ENCODE measurements at places on chromosomes 3 and 15.

DNA sequence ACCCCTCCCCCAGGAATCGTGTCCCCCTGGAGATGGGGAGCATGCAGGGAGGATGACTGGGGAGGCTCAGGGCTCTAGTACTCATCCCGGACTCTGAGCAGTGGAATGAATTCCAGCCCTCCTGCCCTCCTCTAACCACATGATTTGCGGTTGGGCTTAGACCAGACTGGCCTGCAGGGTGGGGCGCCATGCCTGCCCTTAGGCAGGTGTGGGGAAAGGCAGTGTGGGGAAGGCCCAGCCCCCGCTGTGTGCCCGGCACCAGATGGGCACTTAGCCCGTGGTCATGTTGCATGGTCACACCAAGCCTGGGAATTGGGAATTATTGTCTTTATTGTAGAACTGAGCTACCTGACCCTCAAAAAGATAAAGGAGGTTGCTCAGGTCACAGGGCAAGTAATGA lies 283.8 kb downstream of the TLE3 start:
- no peak for DNase-seq

- DNase-seq = no peak
These were observed 16.8 kb downstream of the ADAMTSL3 start for GRCh38 chr15:83670672-83671229.

DNA sequence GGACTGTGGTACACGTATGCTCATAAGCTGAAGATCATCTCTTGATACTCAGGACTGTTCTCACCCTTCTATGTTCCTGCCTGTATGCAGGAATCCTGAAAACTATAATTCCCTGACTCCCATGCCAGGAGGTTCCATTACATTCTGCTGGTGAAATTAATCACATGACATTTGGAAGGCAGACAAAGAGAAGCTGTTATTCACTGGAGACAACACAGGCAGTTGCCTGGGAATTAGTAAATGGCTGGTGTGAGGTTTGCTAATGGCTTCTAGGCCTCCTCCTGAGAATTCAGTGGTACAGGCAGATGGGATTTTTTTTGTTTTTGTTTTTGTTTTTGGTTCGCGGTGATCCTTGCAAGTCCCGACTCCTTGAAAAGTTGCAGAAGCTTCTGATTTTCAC lies 91.4 kb downstream of the CTNNB1 start:
- DNase-seq = no peak

DNA sequence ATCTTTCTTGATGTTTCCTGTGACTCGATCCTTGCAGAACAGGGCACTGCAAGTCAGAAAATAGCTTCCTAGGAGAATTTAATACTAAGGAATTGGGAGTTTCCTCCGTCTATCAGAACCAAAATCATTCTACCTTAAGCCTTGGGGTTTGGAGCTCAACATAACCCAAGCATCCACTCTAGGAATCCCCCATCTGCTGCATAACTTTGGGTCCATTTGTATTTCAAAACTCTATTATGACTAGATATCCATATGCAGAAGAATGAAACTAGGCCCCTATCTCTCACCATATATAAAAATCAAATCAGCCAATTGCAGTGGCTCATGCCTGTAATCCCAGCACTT lies 61.7 kb upstream of the AKAP13 start:
- DNase-seq = no peak

- DNase-seq = no peak
These were observed 10.2 kb upstream of the SPG11 start for GRCh38 chr15:44673639-44674038.

DNA sequence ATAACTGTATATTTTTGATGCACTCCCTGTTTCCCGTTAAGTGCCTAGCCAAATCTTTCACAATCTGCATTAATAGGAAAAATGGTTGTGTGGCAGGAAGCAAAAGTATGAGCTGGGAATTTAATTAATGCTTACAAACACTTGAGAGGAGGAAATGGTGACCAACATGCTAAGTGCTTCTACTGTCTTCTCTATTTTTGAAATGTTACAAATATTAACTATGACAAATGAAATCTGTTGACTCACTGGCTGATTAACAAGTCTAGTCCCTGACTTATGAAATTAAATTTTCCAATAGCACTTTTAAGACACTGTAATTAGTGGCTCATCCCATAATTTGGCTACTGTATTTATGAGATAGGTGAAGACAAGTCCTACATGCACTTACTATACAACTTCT lies 446.9 kb upstream of the DPPA4 start:
- DNase-seq = no peak

DNA sequence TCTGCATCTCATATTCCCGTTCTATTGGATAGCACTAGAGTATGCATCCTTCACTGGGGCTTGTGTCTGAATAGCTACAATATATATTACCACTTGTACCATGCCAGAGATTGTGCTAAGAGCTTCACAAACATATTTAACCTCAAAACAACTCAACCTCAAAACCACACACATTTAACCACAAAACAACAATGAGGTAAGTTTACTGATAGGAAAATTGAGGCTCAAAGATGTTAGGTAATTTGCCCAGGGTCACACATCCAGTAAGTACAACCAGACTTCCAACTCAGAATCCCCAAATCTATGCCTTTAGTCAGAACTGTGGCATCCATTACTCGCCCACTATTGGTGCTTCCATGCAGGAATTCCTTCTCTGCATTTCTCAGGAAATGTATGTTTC lies 220.0 kb downstream of the FAM43A start:
- no peak for DNase-seq

DNA sequence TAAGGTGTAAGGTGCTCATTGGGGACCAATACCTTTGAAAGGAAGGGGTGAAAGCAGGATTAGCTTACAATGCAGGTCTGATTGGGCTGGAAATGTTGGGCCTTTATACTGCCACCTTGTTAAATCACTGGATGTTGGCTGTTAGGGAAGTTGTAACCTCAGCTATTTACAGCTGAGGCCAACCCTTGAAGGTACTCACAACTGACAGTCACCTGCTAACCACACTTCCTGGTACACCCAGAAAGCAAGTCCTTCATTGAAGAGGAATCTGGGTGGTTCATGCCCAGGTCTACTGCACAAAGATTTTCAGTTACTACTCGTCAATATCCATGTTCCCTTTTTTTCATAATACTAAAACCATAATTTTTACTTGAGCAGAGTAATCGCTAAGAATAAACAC lies 65.4 kb upstream of the CLDN18 start:
- no peak for DNase-seq

- DNase-seq = no peak
These were observed 6.7 kb upstream of the PSTPIP1 start for GRCh38 chr15:76987896-76988860.

DNA sequence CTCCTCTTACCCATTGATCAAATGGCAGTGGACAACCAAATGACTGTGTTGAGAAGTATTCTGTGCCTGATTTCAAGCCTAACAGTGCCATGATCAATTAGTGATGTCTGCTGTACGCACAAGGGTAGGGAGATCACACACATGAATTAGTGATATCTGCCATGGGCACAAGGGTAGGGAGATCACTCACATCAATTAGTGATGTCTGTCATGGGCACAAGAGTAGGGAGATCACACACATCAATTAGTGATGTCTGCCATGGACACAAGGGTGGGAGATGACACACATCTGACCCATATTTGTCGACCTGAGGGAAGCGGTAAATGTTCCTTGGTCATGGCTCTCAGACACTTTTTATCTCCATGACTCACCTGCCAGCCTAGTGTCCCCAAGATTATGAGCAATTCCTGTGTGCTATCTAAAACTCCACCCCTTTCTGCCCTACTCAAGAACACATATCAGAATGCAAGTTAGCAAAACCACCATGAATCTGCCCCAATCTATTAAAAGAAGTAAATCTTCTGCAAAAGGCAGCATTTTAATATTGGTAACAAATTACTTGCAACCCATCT lies 165.0 kb downstream of the NTRK3 start:
- DNase-seq = no peak

- no peak for DNase-seq
These were observed 61.5 kb upstream of the FNDC3B start for GRCh38 chr3:171977860-171978259.

DNA sequence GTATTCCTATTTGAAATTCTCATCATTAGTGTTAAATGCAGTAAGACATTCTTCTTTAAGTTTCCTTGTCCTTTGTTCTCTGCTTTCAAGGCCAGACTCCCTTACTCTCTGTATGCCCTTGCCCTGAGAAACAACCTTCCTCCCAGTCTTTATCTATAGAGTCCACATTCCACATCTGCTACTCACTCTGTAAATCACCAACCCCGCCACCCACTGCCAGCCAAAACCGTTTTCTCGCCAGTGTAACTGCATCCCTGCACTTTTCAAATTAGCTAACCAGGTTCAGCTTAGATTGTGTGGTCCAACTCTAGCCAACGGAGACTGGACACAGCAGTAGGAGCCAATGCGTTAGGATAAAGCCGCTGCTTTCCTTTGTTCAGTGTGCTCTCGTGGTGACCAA lies 402.4 kb upstream of the PDZRN3 start:
- no peak for DNase-seq

GRCh38 chr3:16801698-16802097 lies 83.1 kb upstream of the PLCL2 start:
- DNase-seq = no peak

GRCh38 chr15:92071045-92071634 lies 217.6 kb downstream of the SLCO3A1 start:
- no peak for DNase-seq

DNA sequence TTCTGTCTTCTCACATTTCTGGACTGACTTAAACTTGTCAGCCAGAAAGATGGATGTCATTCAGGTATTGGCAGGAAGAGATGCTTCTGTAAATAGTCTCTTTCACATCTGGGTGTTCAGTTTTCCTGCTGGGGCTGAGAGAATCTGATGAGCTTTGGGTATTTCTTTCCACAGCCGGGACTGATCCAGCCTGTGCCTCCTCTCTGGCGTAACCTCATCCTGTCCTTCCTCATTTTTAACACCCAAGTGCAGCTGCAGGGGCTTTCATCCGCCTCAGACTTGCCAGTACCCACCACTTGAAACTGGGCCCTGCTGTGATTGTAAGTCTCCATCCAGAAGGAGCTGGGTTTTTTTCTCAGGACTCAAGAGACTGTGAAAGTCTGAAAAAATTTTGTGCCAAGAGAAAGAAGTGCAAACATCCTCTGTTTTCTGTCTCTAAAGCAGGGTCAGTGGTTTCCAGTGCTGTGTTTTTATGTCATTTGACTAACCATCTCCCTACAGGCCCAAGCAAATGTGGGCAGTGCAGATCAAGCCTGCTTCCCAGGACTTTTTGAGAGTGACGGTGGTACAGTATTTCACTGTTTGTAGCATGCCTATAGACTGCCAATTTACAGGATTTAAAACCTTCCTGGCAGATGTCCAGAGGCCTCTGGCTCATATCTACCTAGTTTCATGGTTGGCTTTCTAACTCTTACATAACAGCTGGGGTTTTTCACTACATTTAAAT lies 342.7 kb downstream of the PTPRG start:
- DNase-seq = no peak

DNA sequence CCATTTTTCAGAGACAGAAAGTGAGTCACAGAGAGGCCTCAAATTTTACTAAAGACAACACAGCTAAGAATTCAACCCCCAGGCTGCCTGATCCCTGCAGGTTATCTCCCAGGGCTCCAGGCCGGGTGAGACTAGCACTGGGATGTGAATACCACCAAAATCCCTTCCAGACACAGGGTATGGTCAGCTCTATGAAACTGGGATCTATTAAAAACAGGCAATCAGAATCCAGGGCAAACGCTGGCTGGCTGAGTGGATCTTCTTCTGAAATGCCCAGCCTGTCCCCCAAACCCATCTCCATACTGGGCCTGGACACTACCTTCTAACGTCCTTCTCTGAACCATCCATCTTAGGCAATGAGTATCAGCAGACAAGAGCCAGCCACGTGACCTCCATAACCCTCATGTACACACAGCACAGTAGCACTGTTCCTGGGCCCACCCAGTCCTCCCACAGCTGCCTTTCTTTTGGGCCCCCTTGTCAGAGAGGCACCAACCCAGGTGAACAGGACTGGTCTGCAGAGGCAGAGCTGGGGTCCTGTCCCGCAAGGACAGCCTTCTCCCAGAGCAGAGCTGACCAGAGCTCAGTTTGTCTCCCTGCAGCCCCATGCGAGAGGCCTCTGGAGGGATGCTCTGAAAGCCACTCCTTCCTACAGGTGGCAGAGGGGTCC lies 1.9 kb downstream of the RAB6B start:
- DNase-seq = no peak

DNA sequence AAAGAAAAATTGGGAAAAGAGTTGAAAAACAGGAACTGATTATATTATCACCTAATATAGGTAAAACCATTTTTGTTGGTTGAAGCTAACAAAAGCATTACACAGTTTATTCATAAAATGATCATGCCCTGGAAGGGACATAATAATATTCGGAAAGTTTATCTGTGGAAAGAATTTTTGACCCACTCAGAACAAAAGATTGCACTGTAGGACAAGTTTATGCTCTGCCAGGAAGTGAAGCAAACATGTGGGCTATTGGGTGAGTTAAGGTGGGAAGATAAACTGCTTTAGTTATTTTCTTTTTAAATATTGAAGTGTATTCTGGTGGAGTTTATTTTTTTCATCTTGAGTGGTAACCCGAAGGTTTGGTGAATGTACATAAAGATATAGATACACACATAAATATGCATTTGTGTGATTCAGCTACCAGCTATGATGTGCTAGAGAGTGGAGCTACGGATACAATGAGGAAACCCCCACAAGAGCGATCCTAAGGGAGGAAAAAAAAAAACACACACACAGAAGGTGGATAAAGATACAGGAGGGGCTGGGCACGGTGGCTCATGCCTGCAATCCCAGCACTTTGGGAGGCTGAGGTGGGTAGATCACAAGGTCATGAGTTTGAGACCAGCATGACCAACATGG lies 506.4 kb upstream of the THBS1 start:
- DNase-seq = no peak

DNA sequence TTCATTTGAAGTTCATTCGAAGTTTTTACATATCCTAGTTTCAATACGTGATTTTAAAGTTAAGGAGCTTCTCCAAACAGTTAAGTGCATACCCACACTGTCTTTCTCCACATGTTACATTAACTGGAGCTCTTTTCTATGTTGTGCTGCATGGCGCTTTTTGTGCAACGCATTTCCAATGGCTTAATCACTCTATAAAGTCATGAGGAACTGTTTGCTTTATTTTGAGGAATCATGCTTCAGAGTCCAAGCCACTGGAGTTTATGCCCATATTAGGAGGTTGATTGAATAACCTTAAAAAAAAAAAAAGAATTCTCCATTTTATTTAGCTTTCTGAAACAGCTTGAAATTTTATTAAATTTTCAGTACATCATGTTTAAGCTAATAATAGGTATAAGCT lies 109.4 kb upstream of the MBNL1 start:
- DNase-seq = no peak

DNA sequence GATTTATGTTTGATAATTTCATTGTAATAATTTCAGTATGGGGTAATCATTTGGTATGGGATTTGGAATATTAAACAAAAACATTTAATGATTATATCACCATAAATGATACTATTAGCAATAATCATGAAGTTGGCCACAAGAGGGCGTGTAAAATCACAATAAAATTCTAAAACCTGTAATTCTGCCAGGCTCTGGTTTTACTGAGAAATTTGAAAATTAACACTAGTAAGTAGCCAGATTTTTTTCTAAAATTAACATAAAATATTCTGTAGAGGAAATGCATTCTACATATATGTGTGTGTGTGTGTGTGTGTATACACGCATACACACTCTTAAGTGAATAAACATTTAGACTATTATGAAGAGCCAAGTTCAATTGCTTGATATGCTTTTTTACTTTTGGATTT lies 40.5 kb downstream of the FEZF2 start:
- DNase-seq = no peak

Measured in NCI-H748 treated with DMSO at 0.1 percent for 48 hours (cell line).